AG04450 (cell line): ENCODE measurements at places on chromosomes 6 and 20.

- no peak for DNase-seq
Measured at GRCh38 chr6:29236060-29236459, 65.4 kb downstream of the OR2J2 start.

- DNase-seq = no peak
Measured at GRCh38 chr20:60420676-60421229, 462.5 kb downstream of the CDH26 start.

- no peak for DNase-seq
Measured at GRCh38 chr20:61855286-61855685, 210.4 kb downstream of the TAF4 start.

DNA sequence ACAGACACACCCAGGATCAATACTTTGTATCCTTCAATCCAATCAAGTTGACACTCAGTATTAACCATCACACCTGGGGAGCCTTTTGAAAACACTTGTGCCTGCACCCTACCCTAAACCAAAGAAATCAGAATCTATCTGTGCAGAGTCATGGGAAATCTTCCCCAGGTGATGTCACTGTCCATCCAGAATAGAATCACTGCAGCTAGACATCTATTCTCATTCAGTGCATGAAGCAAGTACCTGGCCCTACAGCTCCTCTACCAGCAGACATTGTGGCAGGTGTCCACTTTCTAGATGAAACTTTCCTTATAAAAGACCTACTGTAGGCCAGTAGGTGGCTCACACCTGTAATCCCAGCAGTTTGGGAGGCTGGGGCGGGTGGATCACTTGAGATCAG lies 262.4 kb upstream of the MARCKS start:
- no peak for DNase-seq

DNA sequence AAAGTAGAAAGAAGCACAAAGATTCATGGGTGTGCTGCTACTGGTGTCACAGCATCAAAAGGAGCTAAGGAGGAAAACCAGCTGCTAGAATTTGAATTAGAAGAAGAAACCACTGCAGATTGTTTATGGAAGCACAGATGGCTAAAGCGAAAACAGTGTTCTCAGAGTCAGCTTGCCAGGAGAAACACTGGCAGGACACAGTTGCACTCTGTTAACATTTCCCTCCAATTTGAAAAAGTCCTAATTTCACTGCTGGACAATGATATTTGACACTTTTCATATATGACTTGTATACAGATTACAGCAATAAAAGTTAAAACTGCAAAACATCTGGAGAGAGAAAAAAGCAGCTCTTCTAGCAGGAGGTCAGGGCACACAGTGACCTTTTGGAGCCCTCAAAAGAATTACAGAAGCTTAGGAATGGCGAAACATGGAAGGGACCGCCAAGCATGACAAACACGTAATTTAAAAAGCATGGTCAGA lies 314.5 kb downstream of the COL12A1 start:
- DNase-seq = peak; percentile 79

DNA sequence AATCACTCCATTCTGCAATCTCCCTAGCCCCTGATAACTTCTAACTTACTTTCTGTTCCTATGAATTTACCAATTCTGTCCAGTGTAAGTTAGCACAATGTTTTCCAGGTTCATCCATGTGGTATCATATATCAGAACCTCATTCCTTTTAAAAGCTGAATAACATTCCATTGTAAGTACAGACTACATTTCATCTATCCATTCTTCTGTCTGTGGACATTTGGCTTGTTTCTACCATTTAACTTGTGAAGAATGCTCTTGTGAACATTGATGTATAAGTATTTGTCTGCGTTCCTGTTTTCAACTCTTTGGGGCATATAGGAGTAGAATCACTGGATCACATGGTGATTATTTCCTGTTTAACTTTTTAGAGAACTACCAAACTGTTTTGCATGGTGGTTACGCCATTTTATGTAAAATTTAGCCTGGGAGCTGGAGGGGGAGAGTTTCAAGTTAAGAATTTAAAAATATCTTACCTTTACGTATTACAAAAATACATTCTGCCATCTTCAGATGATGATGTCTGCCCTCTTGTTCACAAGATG lies 156.5 kb downstream of the BTBD3 start:
- no peak for DNase-seq

DNA sequence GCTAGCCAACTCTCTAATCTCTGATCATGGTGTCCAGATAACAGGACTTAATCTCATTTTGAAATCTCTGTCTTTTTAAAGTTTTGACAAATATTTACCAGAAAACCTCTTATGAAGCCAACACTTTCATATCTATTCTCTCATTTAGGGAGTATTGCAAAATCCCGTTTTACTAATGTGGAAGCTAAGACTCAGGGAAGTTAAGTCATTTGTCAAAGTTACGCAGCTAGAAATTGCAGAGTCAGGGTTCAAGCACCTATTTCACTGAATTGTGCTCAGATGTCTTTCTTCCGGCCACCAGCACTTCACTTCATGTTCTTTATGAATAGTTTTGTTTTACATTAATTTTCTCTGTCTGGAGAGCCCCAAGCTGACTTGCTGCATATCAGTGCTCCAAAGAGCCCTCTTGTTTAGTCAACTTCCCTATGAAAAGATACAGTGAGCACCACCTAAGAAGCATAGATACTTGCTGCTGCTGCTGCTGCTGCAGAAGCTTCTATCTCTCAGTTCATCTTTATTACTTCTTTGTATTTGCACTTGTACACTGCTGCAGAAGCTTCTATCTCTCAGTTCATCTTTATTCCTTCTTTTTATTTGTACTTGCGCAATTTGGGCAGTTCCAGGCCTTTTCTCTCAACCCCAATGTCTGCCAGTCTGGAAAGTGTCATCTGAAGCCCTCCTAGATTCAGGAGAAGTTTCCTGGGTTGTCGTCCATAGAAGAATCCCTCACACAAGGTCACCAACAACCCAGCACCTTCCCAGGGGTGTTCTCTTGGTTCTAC lies 329.7 kb downstream of the MAFB start:
- no peak for DNase-seq

DNA sequence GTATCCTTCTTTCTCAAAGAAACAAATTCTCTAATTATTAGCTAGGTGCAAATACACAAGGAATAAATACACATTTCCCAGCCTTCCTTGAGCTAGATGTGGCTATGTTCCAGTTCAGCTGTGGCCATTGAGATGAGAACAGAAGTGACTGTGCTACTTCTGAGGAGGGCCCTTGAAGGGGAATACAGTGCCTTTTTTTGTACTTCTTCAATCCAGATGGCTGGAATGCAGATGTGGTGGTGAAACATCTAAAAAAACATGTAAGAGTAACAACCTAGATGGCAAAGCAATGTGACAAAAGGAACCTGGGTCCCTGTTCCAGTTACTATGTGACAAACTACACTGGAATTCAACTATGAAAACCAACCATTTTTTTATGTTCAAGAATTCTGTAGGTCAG lies 115.4 kb upstream of the DST start:
- no peak for DNase-seq

- DNase-seq = no peak
Measured at GRCh38 chr6:149277621-149278020, 39.9 kb upstream of the TAB2 start.

- no peak for DNase-seq
Measured at GRCh38 chr6:143405373-143406154, 44.9 kb downstream of the ADAT2 start.

- DNase-seq = peak; percentile 42
Measured at GRCh38 chr6:157221049-157221816, 102.1 kb downstream of the TMEM242 start.

- no peak for DNase-seq
Measured at GRCh38 chr6:105193647-105194046, 13.8 kb upstream of the POPDC3 start.

DNA sequence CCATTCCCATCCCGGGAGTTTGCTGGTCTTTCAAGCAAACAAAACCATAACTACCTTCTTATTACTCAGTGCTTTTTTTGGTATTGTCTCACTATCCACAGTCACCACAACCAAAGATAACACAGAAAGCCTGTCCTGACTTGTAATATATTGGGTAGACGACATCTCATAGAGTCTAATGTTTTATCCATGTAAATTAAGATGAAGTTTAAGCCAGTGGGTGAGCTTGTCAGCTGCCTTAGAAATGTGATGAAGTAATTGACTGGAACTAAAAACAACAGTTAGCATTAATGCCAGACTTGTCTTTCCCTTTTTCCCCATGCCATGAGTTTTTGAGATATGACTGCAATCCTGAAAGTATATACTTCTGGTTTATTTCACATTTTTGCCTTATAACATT lies 282.7 kb upstream of the PRDM1 start:
- DNase-seq = no peak

GRCh38 chr20:21456207-21456606 lies 57.7 kb downstream of the NKX2-2 start:
- DNase-seq = no peak

- DNase-seq = no peak
Measured at GRCh38 chr6:1625794-1626435, 16.2 kb downstream of the FOXC1 start.

DNA sequence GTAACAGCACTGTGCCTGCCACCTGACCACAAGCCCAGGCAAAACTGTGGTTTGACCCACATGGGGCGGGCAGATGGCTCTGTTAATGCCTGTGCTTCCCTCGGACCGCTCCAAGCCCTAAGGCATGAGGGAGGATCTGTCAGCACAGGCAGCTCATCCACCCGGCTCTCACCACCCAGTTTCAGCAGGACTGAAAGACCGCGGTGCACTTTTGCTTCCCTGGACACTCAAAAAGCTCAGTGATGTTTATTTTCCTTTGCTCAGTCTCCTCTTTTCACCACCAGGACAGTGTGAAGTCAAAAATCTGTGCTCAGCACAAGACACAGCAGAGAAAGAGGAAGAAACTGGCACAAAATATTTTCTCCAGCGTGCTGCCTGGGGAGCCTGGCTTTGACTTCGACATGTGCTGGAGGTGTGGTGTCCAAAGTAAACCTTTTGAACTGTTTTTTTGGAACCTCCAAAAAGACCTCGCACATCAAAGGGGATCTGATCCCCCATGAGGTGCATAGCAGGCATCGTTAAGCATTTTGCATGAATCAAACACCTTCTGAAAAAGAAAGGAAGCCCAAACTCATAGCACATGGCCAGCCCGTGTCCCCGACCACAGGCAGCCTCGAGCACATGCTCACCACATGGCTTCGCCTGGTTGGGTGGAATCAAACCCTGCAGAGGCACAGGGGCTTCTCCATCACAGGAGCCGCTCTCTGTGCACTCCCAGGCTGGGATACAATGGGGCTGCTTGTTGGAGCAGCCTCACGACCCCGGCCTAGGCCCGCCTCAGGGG lies 441.7 kb upstream of the JARID2 start:
- DNase-seq = no peak

GRCh38 chr6:4320860-4321259 lies 185.5 kb upstream of the ECI2 start:
- peak; percentile 65 for DNase-seq

- no peak for DNase-seq
Measured at GRCh38 chr20:11978496-11978895, 60.8 kb downstream of the BTBD3 start.

GRCh38 chr20:48875233-48875913 lies 46.1 kb upstream of the ARFGEF2 start:
- no peak for DNase-seq

DNA sequence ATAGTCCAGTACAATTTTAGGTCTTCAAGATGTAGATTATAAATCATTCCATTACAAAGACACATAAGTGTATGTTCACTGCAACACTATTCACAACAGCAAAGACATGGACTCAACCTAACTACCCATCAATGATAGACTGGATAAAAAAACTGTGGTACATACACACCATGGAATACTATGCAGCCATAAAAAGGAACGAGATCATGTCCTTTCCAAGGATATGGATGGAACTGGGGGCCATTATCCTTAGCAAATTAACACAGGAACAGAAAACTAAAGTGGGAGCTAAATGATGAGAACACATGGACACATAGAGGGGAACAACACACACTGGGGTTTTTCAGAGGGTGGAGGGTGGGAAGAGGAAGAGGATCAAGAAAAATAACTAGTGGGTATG lies 6.3 kb downstream of the RTN4IP1 start:
- DNase-seq = no peak

DNA sequence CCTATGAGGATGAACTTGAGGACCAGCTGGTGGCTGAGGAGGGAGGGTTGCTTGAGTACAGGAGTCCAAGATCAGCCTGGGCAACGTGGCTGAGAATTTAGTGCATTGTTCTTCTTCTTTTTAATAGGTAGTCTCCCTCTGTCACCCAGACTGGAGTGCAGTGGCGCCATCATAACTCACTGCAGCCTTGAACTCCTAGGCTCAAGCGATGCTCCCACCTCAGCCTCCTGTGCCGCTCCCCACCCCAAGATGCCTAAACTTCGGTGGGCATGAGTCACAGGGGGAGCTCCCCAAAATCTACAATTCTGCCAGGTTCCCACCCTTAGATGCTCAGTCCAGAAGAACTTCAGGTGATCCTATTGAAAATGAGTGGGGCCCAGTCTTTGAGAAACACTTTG lies 21.4 kb downstream of the FAM50B start:
- no peak for DNase-seq

DNA sequence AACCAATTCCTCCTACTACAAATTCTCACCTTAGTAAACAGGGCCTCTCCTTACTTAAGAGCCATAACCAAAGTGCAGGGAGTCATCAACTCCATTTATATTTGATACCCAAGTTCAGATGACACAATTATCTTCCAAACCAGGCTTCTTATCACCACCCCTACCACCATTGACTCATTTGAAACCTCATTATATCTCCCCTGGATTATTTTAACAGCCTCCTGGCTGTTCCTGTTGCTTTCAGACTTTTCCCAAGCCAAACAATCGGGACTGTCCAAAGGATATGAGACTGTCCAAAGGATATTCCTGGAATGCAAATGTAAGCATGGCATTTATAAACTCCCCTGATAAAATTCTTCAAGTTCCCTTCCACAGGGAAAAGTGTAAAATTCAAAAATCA lies 394.3 kb downstream of the MAFB start:
- DNase-seq = no peak

DNA sequence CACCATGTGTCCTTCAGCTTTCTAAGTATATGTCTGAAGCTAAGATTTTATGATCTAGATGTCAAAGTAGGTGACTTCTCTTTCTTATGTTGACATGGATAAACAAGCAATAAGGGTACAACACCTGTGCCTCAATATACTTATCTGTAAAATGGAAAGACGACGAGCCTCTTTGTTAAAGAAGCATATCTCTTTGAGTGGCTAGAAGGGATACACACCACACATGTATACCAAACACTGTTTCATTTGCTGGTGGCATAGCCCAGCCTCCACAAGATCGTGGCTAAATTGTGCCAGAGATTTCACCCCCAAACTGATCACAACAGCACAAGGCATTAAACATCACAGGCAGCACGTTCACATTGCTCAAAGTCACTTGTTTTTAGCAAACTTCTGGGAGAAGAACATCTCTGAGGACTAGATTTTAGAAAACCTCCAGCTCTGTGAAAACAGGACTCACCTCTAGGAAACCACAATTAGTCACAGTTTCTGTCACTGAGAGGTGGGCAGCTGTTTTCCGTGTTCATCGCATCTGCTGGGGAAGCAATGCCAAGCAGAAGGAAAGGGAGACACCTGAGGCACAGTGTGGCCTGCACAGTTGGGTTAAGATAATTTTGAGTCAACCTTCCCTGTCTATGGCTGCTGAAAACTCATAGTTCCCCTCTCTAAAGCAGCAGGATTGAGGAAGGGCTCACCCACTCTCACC lies 263.0 kb upstream of the PLCB4 start:
- DNase-seq = no peak
